ENCODE measurements at places on chromosomes 6 and 20.

- DNase-seq = no peak
These were observed 16.9 kb downstream of the USP49 start for GRCh38 chr6:41878246-41878645.

GRCh38 chr6:145814035-145814500, 527 bp downstream of the FBXO30 start:
- peak; percentile 21 for DNase-seq

GRCh38 chr6:150622941-150623874, 23.5 kb downstream of the PLEKHG1 start:
- peak; percentile 11 for DNase-seq

DNA sequence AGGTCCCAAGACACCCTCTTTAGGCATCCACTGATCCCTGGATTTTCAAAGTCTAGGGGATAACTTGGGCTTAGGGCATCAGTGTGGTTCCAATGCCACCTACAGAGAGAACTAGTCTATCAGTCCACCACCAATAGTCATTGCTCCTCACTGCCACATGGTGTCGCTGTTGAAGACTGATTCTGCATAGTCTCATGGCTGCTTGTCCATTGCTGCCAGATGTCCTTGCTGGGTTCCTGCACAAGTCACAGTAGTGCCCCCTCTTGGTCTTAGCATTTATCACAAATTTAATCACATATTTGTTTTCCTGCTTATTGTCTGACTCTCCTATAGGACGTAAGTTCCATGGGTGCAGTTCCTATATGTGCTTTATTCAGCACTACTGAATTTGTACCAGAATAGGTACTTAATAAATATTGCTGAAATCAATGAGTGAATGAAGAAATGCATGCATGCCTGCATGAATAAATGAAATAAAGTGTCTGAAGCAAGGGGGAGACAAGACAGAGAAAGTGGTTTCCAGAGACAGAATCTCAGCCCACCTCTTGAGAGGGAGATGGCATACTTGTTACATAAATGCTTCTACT, 45.9 kb upstream of the RALY start:
- DNase-seq = peak; percentile 52

- DNase-seq = no peak
These were observed 48.9 kb upstream of the EZR start for GRCh38 chr6:158868122-158868480.

GRCh38 chr6:106924694-106925523, 49.6 kb downstream of the CD24 start:
- no peak for DNase-seq

DNA sequence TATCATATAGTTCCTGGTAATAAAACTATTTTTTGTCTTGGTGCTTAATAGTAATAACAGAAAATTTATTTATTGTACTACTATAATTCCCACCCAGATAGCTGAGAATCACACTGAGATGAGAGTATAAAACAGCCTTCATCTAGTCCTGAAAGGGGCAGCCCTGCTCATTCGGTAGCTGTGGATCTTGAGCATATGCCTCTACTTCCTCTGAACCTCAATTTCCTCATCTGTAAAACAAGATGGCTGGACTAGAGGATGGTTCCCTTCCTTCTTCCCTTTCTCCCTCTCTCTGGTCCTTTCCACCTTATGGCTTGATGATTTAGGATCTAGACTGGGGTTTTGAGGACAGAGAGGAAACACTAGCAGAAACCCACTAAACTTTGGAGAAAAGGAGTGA, 15.0 kb downstream of the FKBP5 start:
- DNase-seq = no peak

GRCh38 chr20:60573003-60573680, 614.9 kb downstream of the CDH26 start:
- DNase-seq = no peak

DNA sequence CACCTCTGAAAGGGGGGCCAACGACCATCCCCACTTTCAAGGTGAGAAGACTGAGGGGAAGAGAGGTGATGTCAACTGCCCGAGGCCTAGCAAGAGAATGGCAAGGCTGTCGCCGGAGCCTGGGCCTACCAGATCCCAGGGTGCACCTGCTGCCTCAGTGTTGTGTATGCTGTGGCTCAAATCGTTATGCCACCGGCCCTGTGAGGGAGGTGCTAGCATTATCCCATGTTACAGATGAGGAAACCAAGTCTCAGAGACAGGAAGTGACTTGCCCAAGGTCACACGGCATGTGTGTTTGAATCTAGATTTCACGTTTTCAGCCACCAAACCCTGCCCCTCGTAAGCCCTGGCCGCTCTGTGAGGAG, 152.5 kb downstream of the CEBPB start:
- DNase-seq = no peak

DNA sequence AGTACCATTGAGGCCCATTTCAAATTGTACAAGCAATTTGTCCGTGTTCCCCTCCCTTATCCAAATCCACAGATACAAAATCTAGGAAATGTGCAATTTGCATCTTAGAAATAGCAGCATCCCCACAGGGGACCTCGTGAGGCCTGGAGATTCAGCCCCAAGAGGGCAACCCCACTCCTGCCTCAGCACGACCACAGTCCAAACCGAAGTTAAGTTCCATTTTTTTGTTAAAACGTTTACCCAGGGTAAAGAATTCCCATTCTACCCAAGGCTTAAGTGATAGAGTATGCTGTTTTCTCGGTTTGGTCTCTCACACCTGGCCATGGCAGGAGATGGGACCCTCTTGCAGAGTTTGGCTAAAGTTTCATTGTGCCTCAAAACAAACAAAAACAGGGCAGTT, 41.2 kb downstream of the PLCG1 start:
- DNase-seq = no peak

DNA sequence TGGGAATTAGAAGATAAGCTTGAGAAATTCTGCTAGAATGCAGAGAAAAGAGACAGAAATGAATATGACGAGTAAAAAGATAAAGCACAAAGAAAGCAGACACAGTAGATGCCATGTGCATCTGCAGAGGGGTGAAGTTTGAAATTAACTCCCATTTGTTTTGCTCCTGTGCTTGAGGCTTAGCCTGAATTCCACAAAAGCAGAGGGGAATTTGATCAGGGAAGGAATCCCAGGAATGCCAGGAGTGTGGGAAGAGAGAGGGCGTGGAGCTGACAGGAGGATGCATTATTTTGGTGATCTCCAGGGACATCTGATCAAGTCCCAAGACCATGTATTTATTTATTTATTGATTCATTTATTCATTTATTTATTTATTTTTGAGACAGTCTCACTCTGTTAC, 55.6 kb downstream of the SLC22A1 start:
- no peak for DNase-seq

All from activated CD4-positive, alpha-beta T cell treated with anti-CD3 and anti-CD28 coated beads, Interleukin-2, Interleukin-4, amounts not matched to agents 100 ng/mL and 50 ng/mL, durations not matched to agents 16 hours and 8 hours (primary cell).